ENCODE measurements at places on chromosomes 12 and 14.

DNA sequence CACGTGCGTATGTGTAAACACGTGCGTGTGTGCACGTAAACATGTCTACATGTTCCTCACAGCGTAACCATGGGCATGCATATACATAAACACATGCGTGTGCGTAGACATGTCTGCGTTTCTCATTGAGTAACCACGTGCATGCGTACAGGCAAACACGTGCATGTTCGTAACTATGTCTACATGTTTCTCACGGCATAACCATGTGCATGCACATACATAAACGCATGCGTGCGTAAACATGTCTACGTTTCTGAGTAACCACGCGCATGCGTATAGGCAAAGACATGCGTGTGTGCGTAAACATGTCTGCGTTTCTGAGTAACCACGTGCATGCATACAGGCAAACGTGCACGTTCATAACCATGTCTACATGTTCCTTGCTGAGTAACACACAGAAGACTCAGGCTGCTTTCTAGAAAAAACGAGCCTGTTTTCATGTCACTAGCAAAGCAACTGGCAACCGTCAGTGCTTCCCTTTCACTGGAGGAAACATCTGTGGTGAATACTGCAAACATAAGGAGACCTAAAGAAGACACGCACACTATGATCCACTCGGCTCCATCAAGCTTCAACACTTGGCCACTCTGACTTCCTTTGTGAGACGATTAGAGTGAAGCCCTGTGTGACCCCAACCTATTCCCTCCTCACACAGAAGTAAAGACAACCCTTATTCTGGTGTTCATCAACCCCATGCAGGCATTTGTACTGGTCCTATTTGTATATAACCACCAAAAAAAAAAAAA is 28.8 kb downstream of the POLE start:
- DNase-seq, result no peak

DNA sequence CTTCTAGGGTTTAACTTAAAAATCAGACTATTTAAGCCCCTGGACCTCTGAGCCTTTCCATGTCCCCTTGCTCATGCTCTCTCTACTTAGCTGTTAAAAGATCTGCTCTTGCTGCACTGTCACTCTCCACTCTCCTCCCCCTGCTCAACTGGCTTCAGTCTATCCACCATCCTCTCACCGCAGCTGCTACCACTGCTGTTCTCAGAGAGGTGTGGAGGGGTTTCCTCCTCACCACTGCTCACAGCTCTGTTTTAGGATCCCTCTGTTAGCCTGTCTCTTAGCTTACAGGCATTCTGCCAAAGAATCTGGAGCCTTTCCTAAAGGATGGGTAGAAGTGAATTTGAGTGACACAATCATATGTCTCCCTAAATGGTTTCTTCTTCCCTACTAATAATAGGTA is 43.7 kb upstream of the ATP2B1 start:
- no peak for DNase-seq

DNA sequence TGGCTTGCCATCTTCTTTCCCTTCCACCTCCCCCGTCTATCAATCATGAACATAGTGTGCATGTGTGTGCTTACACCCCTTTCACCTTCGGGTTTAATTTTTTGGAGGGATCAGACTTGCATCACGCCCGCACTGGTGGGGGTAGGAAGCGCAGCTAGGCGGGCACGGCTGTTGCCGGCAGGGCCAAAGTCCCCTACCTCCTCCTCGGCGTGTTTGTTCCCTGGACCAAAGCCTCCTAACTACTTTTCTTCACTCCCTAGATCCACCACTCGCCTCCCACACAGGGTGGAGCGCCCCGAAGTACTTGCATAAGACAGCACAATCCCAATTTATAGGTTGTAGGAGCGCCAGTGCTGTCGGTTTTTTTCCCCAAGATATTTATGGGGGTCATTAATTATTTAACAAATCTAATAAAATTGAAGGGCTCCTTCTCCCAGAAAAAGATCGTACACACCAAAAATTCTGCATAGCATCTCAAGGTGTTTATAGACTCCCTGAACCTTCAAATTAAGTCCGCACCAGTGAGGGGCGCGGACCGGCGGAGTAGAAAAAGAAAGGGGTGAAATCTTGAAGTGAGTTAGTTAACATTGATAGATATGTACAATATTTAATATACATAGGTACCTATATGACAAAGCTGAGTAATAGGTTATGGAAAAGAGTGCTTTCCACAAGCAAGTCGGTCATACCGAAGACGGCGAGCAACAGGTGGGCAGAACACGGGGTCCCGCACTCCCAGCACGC is 717 bp downstream of the PKP2 start:
- no peak for DNase-seq

DNA sequence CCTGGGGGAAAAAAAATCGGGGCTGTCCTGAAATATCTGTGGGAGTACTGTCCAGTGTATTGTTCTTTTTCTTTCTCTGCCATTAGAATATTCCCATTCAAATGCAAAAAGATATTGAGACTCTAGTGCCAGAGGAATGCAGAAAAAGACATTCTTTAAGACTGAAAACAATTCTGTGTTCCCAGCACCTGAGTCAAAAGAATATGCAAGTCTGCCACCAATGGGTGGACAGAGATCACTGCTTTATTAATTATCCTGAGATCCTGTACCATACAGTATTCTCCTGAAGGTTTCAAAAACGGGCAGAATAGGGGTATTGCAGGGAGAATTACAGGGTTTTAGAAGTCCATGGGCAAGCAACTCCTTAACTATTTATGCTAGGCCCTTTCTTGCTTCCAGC is 361.8 kb downstream of the C12orf50 start:
- no peak for DNase-seq

DNA sequence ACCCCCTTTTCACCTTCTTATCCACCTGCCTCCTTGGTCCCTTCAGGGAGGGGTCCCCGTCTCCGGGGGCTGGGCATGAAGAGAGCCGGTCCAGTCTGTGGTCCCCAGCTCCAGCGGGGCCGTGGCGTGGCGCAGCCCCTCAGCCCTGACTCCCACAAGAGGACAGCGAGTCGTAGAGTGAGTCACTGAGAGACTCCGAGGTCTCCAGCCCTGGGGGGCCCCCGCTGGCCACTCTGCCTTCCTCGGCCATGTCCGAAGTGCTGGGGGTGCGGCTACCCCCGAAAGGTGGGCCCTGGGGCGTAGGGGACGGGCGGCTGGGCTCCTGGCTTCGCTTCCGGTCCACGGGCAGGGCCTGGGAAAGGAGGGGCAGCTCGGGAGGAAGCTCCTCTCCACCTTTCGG is 36.5 kb downstream of the NCKAP5L start:
- no peak for DNase-seq
